ENCODE measurements at places on chromosomes 2 and 18.

GRCh38 chr2:11720752-11721151, 25.7 kb upstream of the LPIN1 start:
- DNase-seq, result no peak

DNA sequence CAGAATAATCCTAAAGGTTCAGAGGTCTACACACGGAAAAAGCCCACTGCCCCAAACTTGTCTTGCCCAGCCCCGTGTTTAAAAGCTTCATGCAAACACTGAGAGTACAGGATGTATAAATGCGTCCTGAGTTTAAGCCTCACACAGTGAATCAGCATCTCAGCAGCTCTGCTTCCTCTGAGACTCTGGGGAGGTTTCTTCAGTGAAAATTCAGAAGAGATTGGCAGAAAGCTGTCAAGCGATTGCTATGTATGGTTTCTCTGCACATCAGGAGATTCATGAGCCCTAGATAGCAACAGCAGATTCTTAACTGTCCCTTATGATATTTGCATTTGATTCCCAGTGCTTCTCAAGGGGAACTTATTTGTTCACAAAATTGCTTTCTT, 27.1 kb downstream of the CRACDL start:
- DNase-seq, result no peak

GRCh38 chr18:10152475-10152874, 238.7 kb downstream of the VAPA start:
- no peak for DNase-seq

- DNase-seq, result no peak
These were observed 624.7 kb downstream of the TDRD15 start for GRCh38 chr2:21748501-21748900.

- no peak for DNase-seq
These were observed at the start of gene AGFG1 for GRCh38 chr2:227471924-227472264. Gene AGFG1 (plus strand): TSS chr2:227472156. CDS start chr2:227472422, 266 bp downstream.

DNA sequence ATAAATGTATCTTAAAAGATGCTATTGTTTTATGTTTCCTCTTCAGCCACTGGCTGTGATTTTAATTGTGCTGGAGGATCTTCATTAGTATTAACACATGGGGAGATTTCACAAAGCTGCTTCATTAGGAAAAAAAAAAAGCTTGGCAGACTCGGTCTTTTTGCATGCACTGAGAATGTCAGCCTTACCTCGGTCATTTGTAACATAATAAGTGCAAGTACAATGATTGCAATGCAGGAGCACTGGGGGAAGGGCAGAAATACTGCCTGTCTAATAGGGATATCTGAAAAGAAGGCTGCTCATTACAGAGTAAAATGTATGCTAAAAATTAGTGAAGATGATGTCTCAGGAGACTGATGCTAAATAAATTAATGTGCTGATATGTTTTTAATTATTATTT, 1.3 kb upstream of the BAZ2B start:
- peak; percentile 67 for DNase-seq

DNA sequence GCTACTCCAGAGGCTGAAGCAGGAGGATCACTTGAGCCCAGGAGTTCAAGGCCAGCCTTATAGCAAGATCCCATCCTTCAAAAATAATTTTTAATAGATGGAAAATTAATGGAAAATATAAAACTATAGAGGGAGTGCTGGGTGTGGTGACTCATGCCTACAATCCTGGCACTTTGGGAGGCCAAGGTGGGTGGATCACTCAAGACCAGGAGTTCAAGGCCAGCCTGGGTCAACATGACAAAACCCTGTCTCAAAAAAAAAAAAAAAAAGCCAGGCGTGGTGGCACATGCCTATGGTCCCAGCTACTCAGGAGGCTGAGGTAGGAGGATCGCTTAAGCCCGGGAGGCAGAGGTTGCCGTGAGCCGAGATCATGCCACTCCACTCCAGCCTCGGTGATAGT, 48.0 kb downstream of the AP1S3 start:
- no peak for DNase-seq
